ENCODE measurements at places on chromosomes 3 and 15.
A peak's percentile ranks its signal among the peaks of the same experiment; 100 is the strongest.

DNA sequence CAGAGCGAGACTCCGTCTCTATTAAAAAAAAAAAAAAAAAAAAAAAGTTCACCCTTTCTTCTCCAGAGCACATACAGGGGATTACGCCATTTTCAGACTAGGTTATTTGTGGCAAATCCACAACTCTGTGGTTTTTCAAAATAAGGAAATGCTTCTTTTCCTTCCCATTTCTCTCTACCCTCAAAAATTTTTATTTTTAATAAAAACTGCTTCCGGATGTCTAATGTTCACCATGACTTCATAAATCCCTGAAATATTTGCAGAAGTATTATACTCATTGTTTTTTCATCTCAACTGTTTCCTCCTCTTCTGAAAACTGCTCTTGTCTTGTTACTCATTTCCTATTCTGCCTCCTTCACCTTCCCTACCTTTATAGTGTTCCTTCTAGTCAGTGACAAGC, 45.0 kb upstream of the SLC12A8 start:
- DNase-seq, result no peak

- no peak for DNase-seq
Measured at GRCh38 chr3:151935446-151935845, 62.0 kb downstream of the SUCNR1 start.

DNA sequence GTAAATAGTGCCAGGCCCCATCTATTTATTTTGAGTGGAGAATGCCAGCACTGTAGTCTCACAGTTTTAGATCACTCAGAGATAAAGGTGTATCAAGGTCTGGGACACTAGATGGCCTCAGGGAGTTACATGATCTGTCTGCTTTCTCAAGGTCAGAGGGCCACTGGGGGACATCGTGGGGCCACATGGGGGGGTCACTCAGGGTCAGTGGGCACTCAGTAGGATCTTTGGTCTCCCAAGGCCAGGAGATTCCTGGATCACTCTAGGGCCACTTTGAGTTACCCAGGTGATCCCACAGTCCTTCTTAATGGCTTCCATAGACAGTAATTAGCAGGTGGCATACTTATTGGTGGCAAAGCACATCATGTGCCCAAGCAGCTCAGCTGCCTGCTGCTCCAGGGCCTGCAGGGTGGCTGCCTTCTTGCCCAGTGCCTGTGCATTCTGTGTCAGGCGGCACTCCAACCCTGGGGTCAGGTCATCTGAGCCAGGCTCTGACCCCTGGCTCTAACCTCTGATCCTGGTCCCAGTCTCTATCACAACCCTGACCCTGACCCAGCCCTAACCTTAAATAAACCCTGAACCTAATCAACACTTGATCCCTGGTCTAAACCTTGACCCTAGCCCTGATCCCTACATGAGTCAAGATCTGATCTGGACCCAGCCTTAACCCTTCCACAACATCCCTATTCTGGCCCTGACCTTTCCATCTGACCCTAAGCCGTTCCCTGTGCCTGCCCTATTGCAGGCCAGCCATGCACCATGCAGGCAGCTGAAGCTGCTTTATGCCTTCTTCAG, 1.8 kb upstream of the LAMB2 start:
- DNase-seq, result no peak

GRCh38 chr3:174089592-174089991, 692.0 kb downstream of the NLGN1 start:
- DNase-seq, result no peak

DNA sequence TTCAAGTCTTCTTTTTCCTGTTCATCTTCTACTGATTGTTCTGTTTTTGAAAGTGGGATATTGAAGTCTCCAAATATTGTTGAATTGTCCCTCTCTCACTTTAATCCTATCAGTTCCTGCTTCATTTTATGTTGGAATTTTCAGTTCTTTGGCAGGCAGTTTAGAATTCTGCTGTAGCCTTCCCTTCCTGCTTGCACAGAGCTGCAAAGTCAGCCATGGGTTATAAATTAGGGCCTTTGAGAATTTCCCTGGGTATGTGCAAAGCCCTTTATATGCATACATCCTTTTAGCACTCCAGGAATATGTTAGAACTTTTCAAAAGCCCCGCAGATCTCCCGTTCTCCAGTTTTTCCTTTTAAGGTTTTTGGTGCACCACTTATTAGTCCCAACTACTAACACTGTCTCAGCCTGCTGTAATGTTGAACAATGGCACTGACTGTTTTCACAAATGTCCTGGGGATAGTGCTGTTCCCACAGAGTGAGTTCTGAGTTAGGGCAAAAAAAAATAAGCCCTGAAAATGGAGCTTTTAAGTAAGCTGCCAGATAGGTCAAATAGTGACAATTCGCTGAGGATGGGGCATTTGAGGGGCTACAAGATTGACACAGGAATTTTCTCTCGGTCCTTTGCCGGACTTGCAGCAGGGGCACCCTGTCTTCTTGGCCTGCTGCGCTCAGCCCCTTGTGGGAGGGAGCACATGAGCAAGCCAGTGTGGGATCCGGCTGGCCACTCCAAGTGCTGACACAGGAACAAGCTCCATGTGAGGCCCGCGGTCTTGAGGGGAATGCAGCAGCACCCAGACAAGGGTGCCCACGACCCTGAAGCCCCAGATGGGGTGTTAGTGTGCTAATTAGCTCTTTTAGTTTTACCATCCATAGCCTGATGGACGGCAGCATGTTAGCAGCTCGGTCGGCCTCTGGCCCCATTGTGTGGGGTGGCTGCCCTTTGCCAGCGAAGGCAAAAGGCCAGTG, 96.0 kb downstream of the VPS8 start:
- DNase-seq, result no peak

DNA sequence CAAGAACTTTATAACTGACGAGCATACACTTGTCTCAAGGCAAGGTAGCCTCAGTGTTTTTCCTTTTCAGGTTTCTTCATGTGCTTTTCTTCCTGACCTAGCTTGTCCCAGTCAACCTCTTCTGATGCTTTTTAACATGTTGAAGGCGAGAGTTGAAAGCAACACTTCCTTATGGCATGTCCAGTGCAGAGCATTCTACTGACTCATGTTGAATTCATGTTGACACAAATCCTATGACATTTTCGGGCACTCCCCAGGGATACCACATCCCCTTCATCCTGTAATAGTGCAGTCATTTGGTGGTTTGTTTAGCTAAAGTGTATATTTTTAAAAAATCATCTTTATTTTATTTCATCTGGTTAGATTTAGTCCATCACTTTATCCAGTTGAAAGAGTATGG, 75.9 kb upstream of the CBLB start:
- no peak for DNase-seq

GRCh38 chr15:93826790-93827189, 404.6 kb upstream of the MCTP2 start:
- DNase-seq, result no peak

- no peak for DNase-seq
Measured at GRCh38 chr15:57824186-57824585, 117.7 kb downstream of the POLR2M start.

GRCh38 chr15:38547255-38547997, 17.2 kb downstream of the RASGRP1 start:
- no peak for DNase-seq

GRCh38 chr3:36944012-36944640, 728 bp downstream of the TRANK1 start:
- DNase-seq, result peak; percentile 14

GRCh38 chr3:183958226-183958625, 59.5 kb downstream of the ABCC5 start:
- DNase-seq, result no peak
